ENCODE measurements at places on chromosomes 2 and 18. TPM values are rescaled to one million over a fixed set of nuclear protein-coding genes. Genes with fewer than 3 reads are reported as not detected.

- peak; percentile 63 for DNase-seq
Observed at GRCh38 chr18:77065221-77065981, 67.2 kb downstream of the MBP start.

- DNase-seq = no peak
Observed at GRCh38 chr2:148515976-148516375, 128.6 kb upstream of the EPC2 start.

The GALNT13 gene
- not detected for total RNA-seq

DNA sequence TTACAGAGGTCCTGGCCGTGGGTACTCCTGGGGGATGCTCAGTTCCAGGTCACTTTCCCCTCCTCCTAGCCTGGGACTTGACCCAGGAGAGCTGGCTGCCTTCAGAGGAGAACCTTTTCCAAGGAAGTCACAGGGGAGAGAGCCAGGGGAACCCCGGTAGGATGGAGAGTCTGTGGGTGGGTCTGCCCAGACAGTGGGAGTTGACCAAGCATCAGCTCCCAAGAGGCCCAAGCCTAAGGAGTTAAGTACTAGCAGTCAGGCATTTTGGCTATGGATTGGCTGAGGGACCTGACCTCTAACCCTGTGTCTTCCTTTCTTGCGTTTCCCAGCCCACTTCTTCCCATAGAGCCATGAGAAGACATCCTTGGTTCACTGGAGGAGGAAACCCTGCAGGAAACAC is 48.8 kb upstream of the PLB1 start:
- no peak for DNase-seq

The IFT172 gene
- total RNA-seq = 7.2 TPM

The KIF1A gene
- total RNA-seq = not detected

- DNase-seq = no peak
Observed at GRCh38 chr2:36373149-36373926, 17.8 kb downstream of the CRIM1 start.

DNA sequence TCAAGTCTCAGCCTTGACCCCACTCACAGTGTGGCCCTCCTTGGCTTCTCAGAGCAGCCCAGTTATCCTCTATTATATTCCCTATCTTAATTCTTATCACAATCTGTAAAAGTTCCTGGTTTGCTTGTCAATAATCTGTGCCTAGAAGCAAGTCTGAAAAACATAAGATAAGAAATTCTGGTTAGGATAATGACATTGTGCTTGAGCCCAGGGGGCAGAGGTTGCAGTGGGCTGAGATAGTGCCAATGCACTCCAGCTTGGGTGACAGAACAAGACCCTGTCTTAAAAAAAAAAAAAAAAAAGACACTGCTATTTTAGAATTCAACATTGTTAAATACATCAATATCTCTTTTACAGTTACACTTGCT is 63.9 kb downstream of the TMEM131 start:
- DNase-seq = no peak

DNA sequence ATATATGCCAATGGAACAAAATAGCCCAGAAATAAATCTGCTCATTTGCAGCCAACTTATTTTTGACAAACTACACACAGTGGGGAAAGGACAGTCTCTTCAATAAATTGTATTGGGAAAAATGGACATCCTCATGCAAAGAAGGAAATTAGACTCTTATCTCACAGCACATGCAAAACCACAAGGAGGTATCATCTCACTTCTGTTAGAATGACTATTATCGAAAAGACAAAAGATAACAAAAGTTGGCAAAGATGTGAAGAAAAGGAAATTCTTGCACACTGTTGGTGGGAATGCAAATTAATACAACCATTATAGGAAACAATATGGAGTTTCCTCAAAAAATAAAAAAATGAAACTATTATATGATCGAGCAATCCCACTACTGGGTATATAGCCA is 16.3 kb upstream of the WDR75 start:
- no peak for DNase-seq

GRCh38 chr2:64905338-64906024 is 83.7 kb upstream of the SLC1A4 start:
- no peak for DNase-seq

GRCh38 chr2:151918308-151918707 is 90.1 kb upstream of the ARL5A start:
- no peak for DNase-seq
